ENCODE measurements at places on chromosomes 13 and 19.

DNA sequence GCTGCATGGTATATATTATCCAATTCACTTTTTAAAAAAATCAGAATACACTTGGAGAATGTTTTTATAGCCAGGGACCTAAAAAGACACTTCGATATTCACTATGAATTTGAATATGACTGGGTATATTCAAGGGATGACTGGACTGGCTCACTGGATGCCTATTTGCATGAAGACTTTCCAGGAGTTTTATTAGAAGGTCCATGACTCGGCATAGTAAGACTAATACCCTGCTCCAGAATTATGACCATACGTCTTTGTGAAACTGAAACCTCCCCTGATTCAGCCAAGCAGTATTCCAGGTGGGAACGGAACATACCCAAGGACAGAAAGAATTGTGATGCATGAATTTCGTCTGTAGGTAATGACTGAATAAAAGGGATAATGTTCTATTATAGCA, 3.9 kb upstream of the FAM216B start:
- DNase-seq = no peak

- no peak for DNase-seq
Observed at GRCh38 chr13:66951426-66951825, 278.7 kb downstream of the PCDH9 start.

GRCh38 chr19:41848666-41849065, 3.8 kb downstream of the DMRTC2 start:
- DNase-seq = no peak

DNA sequence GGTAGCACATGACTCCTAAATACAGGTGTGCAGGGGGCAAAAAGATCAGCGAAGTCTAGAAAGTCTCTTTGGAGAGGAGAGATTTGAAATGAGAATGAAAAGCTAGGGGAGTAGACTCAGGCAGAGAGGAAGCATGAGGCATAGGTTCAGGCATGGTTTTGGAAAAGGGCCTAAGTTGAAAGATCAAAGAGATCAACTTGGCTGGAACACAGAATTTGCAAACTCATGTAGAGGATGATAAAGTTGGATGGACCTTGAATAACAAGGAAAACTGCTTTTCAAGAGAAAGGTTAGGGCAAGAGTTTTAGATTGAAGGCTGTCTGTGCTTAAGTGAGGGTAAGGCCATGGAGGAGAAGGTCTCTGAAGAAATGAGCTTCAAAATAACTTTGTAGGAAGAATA, 47.4 kb upstream of the UBAC2 start:
- DNase-seq = no peak

DNA sequence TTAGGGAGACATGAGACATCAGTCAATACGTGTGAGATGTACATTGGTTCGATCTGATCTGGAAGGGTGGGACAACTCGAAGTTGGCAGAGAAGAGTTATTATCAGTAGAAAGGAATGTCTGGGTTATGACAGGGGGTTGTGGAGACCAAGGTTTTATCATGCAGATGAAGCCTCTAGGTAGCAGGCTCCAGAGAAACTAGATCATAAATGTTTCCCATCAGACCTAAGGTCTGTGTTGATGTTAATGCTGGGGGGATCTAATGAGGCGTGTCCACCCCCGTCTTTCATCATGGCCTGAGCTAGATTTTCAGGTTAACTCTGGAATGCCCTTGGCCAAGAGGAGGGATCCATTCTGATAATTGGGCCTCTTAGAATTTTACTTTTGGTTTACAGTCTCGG, 187.0 kb upstream of the KL start:
- DNase-seq = no peak

DNA sequence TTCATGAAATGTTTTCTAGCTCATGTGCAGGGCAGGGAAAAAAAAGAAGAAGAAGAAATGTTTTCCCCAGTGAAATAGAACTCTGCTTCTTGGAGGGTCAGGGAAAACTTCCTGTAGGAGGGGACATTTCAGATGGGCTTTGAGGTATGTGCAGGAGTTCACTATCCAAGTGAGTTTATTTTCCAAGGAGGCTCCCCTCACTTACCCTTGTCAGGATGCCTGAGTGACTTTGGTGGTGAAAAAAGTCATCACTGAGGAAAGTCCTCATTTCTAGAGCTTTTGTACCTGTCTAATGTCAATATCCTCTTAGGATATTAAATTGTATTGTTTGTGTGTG, 656 bp upstream of the C3 start:
- no peak for DNase-seq

- DNase-seq = no peak
Observed at GRCh38 chr19:56538761-56539263, at the start of gene ZFP28. TSS of gene ZFP28 (plus strand) at chr19:56538948. CDS start at chr19:56539019, 71 bp downstream.

- DNase-seq = no peak
Observed at GRCh38 chr13:100887729-100888151, 213.1 kb upstream of the TMTC4 start.
